ENCODE measurements at places on chromosomes 16 and 17.

DNA sequence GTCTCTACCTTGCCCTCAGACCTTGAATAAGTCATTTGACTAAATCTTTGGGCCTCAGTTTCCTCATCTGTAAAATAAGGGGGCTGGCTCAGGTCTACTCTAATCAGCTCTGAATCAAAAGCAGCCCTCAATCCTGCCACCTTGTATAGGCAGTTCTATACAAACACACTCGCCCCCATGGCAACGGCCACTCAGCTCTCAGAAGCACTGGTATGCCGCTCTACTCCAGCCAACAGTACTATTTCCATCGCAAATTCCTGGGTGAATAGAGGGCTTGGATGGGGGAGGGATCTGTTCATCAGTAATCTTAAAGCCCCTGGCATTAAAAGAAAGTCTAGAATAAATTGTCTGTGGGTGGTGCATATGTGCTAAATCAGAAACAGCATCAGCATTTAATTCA lies 21.2 kb upstream of the TAOK1 start:
- no peak for DNase-seq

GRCh38 chr17:33750943-33751701 lies 458.0 kb upstream of the ASIC2 start:
- DNase-seq, result peak; percentile 81

GRCh38 chr17:82173351-82174041 lies 39.1 kb downstream of the CCDC57 start:
- no peak for DNase-seq

DNA sequence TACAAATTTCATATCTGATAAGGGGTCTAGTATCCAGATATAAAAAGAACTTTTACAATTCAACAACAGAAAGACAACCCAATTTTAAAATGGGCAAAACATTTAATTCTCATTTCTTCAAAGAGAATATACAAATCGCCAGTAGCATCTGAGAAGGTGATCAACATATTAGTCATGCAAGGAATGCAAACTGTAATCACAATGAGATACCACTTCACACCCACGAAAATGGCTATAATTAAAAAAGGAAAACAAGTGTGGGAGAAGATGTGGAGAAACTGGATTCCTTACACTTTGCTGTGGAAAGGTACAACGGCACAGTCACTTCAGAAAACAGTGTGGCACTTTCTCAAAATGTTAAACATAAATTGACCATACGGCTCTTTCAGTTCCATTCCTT lies 168.2 kb downstream of the VPS53 start:
- peak; percentile 9 for DNase-seq

GRCh38 chr17:40485851-40486521 lies 15.4 kb downstream of the TNS4 start:
- peak; percentile 98 for DNase-seq

- DNase-seq, result no peak
Observed at GRCh38 chr17:40506786-40507185, 5.4 kb upstream of the TNS4 start.

GRCh38 chr17:73647301-73647695 lies 3.1 kb upstream of the SDK2 start:
- no peak for DNase-seq

DNA sequence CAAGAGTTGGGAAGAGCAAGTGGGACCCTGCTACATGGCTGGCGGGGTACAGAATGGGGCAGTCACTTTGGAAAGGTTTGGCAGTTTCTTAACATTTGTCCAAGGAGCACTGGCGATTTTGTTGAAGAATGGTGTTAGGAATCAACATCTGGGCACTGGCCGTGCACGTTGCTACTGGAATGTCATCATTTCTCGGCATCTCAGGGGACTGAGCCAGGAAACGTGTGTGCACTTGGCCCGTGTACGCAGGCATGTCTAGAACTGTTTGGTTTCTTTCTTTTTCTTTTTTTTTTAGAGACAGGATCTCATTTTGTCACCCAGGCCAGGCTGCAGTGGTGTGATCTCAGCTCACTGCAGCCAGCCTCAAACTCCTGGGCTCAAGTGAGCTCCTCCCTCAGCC lies 17.3 kb upstream of the FOXK2 start:
- peak; percentile 75 for DNase-seq

- DNase-seq, result no peak
Observed at GRCh38 chr16:4680673-4681470, 12.5 kb upstream of the NUDT16L1 start.

DNA sequence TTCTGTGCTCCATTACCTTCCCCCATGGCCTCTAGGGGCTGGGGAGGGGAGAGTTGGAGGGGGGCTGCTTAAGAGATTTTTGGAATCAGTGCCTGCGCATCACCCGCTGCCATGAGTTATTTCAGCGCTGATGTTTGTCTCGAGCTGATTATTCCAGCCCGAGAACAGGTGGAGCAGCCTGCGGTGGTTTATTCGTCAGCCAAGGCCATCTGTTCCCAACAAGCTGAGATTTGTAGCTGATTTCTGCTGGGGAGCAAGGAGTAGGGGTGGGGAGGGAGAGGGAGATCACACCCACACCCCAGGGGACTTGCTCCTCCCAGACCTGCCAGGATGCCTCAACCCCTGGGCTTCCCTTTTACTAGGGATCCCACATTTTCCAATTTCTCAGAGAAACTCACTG lies 23.1 kb downstream of the PIPOX start:
- DNase-seq, result no peak

DNA sequence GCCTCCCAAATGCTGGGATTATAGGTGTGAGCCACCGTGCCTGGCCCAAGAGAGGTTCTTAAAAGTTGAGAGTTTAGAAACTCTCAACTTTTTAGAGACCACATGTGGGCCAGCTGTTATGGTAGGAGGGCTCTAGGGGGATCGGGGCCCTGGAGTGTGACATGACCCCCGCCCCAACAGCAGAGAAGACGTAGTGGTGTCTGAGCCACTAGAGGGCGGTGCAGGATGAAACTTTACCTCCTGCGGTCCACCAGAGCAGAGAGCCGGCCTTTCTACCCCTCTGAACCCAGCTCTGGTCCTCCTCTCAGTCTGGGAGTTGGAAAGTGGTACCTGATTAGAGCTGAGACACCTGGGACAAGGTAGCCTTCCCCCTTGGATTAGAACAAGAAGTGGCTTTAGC lies 7.4 kb downstream of the CDK5RAP3 start:
- peak; percentile 78 for DNase-seq

DNA sequence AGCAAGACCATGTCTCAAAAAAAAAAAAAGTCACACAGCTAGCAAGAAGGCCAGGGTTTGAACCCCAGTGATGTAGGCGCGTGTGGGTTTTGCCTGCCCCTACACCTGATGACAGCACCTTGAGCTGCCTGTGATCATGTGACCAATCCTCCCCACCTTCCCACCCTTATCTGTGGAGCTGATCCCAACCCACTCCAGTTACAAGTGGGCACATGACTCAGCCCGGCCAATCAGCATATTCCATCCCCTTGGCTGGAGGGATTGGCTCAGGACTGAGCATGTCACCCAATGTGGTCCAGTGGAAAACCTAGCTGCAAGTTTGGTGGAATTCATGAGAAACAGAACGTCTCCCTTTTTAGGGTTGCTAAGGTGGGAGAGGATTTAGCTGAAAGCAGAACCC lies 6.6 kb downstream of the TMEM114 start:
- DNase-seq, result no peak

- no peak for DNase-seq
Observed at GRCh38 chr16:48930951-48931553, 321.1 kb upstream of the N4BP1 start.

DNA sequence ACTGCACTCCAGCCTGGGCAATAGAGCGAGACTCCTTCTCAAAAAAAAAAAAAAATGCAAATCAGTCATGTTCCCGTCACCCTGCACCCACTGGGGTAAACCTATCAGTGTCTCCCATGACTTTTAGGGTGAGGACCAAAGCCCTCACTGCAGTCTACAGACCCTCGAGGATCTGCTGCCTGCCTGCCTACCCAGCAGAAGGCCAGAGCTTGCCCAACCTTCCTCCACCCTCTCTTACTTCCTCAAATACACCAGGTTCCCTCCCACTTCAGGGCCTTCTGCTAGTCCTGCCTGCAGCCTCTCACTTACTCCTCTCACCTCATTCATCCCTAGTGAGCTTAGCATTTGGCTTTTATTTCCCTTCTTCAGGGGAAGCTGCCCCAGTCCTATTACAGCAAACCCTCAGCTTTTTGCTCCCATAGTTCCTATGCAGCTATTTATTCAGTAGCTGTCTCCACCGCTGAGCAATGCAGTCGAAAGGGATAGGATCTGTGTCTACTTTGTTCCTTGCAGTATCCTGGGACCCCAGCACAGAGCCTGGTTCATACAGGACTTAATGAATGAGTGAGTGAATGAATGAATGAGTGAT lies 17.8 kb upstream of the TOB1 start:
- no peak for DNase-seq

DNA sequence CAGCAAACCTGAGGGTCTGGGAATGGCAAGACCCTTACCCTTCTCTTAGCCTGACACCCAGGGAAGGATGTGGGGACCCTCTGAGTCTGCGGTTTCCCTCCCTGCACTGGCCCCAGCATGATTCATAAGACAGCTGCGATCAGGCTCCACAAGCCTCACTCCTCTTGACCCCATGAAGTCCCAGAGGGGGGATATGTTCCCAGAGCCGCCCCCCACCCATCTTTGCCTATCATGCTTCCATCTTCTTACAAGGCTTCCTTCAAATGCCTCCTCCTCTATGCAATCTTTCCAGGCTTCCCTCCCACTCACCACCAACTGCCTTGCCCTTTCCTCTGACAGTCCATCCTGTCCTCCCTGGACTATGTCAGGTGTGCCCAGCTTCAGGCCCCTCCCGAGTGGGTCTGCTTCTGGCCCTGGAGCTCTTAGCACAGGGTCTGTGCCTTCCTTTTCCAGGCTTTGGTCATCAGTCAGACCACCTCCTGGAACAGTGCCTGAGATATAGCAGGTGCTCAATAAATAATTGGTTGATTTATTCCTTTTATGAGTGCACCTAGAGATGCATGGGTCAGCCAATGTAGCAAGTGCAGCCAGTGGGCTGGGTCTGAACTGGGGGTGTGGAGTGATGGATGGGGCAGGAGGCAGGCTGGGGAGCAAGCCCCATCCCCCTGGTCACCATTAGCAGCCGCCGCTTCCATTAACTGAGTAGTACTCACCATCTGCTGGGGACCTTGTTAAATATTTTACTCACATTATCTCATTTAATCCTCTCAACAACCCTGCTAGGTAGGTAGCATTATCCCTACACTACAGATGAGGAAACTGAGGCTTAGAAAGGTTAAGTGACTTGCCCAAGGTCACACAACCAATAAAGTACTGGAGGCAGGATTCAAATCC lies 8.4 kb downstream of the DLX3 start:
- DNase-seq, result no peak

DNA sequence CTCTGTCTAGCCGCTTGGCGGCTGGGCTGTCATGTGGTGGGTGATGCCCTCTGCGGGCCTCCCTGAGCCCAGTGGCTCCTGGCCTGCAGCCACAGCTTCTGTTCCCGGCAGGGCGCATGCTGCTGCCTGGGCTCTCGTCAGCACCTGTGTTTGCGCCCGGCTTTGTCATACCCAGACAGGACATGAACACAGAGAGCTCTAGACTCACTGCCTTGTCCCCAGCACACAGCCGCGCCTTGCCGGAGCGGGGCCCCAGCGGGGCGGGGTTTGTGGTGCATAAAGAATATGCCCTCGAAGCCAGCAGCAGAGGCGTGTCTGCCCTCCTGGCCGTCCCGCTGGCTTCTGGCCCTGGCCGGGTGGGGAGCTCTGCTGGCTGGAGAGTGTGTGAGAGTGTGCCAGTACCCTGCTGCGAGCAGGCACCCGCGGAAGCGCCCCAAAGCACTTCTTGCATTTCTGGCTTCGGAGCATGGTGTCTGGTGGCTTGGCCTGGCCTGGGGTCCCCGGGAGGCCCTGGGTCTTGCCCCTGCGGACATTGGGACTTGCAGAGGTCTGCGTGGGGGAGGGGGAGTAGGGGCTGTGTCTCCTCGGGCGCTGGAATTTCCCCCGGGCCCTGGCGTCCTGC lies 14.4 kb downstream of the ASPSCR1 start:
- peak; percentile 89 for DNase-seq

DNA sequence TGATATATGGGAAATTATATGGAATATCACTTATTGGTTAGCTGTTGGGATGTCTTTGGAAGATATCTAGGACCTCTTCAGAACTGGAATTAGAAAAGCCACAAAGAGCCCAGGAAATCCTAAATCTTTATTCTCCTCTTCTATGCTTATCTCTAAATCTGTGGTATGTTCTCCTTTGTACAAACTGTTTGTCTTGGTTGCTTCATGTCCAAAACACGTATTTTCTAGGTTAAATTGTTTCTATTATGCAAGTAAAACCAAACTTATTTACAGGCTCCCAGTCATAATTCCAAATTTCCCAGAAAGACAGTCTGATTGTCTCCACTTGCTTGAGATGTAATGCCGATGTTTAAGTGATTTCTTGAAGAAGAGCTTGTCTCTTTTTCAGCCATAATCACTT lies 650.9 kb downstream of the CDH11 start:
- DNase-seq, result peak; percentile 3

GRCh38 chr17:5164436-5164835 lies 27.2 kb downstream of the ZNF594 start:
- no peak for DNase-seq

DNA sequence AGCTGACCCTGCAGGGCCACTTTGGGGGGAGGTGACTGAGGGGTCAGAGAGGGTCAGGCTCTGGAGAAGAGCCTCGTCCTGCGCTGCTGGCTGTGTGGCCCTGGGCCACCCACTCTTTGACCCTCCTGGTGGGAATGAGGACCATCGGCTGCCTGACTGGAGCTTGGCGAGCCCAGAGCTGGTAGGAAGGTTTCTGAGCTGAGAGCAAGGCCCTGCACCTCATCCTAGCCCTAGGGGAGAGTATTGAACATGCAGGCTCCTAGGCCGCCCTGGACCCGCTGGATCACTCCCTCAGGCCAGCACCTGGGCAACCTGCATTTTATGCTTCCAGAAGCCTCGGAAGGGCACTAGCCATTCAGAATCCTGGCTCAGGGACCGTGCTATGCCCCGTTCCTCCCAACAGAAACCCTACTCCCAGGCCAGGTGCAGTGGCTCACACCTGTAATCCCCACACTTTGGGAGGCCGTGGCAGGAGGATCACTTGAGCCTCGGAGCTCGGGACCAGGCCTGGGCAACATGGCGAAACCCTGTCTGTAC lies 14.5 kb downstream of the MAP2K3 start:
- DNase-seq, result peak; percentile 1

DNA sequence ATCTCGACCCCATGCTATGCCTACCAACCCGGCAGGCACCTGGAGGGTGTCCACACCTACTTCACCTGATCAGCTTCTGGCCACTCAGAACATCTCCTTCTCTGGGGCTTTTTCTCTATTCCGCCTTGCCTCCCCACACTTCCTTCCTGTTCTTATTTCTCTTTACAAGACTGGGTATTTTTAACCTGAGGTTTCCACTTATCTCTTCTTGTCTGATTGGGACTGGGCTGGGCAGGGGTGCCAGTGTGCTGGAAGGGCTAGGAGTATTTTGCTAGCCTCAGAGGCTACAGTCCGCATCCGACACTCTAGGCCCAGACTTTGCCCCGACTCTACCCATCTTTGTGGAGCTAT lies 26.2 kb upstream of the ZNF652 start:
- DNase-seq, result no peak

Data from GM23248 (cell line).